D721Med (cell line): ENCODE measurements at places on chromosomes 4 and X.

DNA sequence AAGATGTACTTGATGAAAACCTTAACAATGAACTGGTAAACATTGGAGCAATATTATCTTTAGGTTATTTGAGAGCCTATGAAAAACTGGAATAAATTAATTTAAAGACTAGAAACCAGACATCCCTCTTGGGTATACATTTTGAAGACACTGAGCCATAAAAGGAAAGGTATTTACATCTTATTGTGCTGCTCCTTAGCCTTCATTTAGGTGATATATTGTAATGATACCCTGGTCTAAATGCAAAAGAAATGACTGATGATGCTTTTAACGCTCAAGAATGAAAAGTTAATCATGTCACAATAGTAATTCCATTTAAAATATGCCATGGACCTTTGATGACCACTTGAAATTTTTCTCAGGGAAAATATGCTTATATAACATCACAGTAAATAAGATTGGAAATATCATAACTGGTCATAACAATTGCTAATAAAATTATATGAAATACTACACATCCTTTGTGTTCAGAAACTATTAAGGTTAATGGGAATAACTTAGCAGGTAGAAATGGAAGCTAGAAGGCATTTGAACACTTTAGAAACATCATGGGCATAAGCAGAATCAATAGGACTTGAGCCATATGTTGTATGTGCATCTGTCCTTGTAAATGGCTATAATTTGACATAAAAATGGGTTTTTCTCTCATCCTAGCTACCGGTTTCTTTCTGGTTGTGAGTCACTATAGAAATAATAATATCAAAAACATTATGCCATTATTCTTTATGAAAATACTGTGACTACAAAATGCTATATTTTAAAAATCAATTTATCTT, 979.7 kb downstream of the RAPGEF2 start:
- DNase-seq = no peak

GRCh38 chr4:1499465-1499864, 93.2 kb upstream of the NKX1-1 start:
- DNase-seq = no peak

GRCh38 chrX:133749951-133750350, 235.4 kb downstream of the GPC3 start:
- no peak for DNase-seq

DNA sequence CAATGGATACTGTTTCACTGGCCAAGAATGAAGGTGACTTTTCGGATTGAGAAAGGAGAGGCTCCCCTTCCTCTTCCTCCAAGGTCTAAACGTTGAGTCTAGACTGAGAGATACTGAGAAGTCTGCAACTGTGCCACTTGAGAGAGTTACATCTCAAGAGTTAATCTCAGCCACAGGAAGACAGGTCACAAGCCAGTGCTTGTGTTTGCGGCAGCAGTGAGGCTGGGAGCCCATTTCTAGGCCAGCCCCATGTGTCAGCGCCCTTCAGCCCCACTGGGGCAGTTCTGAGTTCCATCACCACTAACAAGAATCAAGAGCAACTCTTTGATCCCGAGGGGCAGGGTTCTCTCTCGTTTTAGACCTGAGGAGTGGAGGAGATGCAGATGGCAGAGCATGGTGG, 7.3 kb upstream of the SEC24D start:
- no peak for DNase-seq

DNA sequence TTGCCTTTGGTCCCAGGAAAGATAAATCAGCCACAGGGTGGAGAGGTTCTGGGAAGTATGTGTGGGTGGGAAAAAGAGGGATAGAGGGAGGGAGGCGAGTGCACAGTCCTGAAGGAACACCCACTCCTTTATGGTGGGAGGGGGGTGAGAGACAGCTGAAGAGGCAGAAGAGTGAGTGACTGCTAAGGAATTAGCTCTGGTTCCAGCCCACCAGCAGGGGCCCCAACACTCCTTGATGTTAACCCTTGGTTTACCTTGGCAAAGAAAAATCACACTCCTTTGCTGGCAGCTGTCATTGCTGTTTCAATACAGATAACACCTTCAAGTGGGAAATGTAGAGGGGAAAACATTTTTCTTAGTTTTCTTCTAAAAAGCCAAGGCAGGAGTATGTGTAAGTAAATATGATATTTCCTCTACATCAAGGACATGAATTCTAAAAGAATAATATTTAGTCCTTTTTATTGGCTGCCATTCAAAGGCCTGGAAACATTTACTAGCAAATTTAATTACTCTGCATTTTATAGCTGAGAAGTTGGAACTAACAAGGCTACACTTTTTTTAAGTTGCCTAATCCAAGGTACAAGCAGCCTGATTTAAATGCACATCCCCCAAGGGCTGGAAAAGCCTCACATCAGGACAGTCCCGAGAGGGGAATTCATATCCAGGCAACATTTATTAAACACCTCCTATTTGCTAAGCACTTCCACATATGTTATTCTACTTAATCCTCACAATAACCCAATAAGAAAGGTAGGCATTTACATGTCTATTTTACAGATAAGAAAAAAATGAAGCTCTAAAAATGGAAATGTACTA, 81.7 kb downstream of the HS6ST2 start:
- no peak for DNase-seq
